ENCODE measurements at places on chromosomes 16 and 17.

DNA sequence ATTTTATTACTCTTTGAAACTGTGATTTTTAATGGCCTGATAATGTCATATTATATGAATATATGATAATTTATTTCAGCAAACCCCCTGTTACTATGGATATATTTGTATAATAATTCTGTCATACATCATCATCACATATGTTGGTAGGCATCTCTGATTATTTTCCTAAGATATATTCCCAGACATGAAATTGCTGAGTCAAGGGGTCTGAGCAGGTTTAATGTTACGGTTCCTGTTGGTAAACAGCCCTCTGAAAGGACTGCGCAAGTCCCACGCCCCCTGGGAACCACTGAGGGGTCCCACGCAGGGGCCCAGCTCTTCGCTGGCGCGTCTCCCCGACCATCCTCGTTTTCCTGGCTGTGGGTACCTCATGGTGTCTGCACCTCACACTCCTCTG, 24.2 kb downstream of the SLC13A5 start:
- DNase-seq = no peak

DNA sequence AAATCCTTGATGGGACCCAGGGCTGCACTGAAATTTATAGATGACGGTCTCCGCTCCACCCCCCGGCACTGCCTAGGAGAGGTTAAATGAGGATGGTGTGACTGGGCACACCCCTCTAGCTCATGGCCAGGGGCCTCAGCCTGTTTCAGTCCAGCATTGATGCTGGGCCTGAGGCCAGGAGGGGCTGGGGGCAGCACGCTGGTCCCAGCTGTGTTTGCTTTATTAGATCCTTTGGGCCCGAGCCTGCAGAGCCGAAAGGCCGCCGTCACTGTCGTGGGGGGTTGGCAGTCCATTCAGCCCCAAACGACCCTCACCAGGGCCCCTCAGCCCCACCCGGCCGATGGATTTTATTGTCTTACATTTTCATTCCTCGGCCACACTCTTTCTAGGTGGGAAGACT, 10.8 kb upstream of the DOK4 start:
- no peak for DNase-seq

DNA sequence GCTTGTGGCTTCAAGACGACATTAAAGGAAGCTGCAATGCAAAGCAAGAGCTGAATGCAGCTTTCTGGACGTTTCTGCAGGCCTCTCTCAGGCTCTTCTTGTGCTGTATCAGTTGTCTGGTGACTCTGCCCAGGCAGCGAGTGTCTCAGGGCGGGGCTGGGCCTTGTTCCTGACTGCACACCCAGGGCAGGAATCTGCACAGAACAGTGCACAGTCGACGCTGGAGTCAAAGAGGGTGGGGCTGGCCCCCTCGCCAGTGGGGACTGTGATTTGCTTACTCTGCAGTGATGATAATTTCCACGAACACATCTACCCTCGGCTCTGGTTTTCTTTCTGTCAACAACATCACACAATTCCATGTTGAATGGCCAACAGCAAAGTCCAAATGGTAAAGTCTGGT, 60.7 kb downstream of the IRF8 start:
- no peak for DNase-seq

DNA sequence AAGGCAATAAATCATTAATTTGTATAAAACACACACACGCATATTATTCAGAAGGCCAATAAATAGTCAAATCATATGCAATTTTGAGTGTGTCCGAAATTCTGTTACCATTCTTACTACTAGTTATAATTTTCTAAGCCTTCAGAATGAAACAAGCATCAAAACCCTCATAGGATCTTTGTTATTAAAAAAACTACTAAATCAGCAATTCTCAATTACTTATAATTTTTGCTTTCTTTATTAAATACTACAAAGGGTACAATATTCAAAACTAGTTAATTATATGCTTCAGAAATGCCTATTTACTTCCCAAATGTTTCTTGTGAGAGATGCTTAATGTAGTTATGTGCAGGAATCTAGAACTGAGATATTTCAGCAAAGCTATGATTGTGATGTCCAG, 413.1 kb upstream of the KIF2B start:
- DNase-seq = no peak

DNA sequence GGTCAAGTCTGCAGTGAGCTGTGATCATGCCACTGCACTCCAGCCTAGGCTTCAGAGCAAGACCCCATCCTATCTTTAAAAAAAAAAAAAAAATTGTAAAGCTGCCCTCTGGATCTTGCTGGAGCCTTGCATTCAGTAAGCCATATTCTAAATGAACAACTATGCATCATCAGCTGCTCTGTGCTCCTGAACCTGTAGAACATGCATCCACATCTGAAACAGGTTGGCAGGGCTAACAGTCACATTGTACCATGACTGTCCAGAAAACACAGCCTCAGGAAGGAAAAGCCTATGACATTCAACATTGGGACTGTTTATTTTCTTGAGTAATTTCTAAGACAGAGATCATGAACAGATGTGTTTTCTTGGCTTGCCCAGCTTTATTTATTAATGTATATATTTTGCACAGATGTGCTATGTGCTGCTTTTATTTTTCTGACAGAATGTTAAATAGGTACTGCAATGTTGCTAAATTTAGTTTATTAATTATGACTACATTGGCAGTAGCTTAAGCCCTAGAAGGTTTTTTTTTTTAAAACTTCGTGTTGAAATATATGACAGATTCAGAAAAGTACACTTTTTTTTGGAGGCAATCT, 19.8 kb downstream of the ACSF2 start:
- DNase-seq = no peak

DNA sequence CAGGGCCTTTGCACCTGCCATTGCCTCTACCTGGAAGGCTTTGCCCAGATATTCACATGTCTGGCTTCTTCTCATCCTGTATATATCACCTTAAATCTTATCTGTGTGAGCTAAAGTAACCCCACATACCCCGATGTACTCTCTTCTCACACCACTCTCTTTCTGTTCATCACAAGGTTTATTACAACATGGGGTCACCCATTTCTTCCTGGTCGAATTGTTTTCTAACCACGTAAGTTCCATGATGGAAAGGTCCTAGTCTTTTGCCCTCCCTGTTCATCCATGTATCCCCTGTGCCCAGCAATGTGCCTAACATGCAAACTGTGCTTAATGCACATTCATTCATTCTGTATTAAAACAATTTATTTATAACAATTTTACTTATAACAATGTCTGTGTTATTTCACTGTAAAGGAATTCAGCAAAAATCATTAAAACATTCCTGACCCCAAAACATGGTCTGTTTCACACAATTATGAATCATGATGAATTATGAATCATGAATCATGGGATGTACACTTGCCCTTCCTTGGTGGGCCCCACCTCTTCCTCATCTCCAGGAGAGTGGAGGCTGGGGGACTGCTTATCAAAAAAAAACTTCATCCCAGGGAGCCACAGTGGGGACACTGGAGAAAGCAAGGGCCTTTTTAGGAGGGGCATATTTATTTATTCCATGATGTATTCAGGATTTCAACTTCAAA, 336.4 kb downstream of the GRIN2A start:
- no peak for DNase-seq

DNA sequence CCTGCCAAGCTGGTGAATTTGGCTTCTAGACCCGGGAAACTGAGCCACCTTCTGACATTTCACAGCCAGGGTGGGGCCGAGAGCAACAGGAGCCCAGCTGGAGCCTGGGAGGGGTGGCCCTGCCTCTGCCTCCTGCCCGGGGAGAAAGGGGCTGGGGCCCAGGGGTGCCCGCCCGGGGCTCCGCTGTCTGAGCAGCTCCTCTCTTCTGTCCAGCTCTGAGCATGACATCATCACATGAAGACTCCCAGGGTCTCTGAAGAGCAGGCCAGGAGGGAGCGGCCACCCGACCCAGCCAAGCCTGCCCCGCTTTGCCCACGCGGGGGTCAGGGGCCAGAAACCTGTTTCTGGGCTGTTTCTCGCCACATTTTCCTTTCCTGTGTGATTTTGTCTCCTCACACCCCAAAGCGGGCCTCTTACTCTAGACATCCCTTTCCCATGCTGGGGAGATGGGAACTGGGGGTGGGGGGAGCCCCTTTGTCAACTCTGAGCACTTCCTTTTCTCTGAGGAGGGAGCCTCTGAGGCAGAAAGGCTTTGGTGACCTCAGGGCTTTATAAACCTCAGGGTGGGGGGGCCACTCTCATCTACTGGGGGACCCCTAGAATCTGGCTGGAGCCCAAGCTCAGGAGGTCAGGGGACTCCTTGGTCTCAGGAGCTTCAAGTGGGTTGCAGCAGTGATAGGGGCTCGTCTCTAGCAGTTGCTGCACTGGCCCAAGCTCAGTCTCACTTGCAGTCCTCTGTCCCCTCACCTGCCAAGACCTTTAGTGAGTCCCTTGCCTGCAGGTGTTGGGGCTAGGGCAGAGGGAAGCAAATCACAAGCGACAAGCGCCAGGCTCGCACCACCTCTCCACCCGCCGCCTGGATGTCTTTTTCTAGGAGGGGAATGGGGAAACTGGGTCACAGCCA, 7.6 kb downstream of the UBALD2 start:
- DNase-seq = no peak

GRCh38 chr16:28543072-28543471, 4.3 kb upstream of the NUPR1 start:
- DNase-seq = no peak

DNA sequence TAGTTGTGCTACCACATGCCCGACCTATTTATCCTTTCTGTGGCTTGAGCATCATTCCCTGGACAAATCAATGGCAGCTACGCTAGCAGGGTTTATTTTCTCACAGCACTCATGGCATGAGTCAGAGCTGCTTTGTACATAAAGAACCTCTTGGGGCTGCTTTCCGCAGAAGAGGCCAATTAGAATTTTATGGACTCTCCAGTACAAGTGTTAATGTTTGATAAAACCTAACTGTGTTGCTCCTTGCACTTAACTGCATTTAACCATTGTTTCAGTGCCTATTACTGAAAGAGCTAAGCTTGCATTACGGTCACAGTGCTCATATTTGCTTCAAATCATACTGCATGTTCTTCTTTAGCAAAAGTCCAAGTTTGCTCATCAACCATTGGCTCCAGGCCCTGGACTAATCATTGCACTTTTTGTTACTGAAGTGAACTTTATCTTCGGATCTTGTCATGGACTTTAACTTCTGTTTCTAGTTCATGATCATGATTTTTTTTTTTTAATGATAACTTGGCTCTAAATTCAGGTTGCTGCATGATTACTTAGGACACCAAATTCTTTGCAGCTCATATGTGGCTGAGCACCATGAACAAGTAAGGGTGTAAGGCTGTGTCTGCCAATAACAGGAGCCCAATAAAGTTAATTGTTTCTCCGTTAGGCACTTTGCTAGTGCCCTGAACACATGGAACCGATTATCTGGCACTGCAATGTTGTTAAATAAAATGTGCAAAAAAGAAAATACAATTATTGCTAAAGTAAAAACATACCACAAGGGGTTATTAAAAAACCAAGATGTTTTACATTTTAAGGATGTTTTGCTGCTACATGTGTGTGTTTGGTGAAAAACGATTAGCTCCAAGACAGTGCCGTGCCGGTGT, 492.2 kb downstream of the KCNJ2 start:
- DNase-seq = no peak

DNA sequence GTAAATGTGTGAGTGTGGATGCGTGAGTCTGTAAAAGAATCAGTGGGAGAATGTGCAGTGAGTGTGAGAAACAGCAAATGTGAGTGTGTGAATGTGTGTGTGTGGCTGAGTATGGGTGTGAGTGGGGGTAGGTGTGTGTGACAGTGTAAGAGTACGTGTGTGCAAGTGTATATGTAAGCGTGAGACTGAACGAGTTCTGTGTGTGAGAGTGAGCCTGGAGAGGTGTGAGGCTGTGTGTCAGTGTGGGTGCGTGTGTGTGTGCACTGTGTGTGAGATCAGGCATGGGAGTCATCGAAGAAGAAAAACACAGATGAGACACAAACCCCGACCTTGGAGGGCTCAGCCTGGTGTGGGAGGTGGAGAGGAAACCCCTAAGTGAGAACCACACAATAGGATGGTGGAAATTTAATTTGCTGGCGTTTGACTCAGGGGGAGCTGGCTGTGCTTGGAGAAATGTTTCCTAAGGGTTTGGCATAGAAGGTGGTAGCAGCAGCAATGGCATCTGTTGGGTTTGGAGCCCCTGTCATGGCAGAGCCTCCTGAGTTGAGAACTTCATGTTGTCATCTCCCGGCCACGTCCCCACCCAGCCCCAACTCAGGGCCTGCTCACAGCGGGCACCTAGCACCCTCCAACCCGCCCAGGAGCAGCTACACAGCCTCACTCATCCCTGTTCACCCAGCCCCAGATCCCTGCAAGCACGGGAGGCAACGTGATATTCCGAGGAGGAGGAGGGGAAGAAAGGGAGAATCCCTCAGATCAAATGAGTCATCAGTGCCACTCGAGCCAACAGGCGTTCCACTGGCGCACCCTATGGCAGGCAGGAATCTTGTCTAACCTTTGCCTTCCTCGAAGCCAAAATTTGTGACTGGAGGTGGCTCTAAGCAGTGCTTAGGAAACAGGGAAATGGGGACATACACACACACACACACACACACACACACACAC, 14.3 kb upstream of the NUBP1 start:
- peak; percentile 80 for DNase-seq

Data from NCI-H1694 (cell line).